ENCODE measurements at places on chromosomes 13 and 19. TPM values are rescaled to one million over a fixed set of nuclear protein-coding genes. Genes with fewer than 3 reads are reported as not detected.

- no peak for DNase-seq
Observed at GRCh38 chr19:34618410-34618809, 58.5 kb downstream of the SCGB2B2 start.

DNA sequence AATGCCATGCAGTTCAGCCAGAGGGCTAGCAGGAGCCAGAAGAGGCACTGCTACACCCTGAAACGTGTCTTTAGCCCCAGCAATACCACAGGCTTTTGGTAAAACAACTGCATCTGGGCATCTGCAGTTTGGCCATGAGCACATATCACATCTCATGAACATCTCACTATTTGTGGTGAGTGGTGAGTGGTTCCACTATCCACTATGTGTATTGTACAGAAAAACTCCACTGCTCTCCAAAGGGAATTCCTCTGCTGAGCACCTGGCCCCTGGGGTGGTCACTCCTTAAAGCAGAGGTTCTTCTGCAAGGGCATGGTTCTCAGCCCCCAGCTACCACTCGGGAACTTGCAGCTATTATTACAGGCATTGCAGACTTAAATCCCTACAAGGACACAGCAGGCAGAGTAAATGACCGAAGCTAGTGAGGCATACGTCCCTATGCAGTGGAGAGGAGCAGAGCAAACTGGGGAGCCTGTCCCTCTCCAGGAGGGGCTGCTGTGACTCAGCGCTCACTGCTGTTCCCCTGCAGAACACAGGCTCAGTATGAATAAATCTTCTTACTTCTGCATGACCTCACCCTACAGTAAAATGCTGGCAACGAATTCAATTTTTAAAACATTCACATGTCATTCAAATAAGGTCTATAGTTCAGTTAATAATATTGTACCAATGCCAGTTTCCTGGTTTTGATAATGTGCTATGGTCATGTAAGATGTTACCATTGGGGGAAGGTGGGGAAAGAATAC lies 332.4 kb upstream of the ZNF507 start:
- DNase-seq: no peak

DNA sequence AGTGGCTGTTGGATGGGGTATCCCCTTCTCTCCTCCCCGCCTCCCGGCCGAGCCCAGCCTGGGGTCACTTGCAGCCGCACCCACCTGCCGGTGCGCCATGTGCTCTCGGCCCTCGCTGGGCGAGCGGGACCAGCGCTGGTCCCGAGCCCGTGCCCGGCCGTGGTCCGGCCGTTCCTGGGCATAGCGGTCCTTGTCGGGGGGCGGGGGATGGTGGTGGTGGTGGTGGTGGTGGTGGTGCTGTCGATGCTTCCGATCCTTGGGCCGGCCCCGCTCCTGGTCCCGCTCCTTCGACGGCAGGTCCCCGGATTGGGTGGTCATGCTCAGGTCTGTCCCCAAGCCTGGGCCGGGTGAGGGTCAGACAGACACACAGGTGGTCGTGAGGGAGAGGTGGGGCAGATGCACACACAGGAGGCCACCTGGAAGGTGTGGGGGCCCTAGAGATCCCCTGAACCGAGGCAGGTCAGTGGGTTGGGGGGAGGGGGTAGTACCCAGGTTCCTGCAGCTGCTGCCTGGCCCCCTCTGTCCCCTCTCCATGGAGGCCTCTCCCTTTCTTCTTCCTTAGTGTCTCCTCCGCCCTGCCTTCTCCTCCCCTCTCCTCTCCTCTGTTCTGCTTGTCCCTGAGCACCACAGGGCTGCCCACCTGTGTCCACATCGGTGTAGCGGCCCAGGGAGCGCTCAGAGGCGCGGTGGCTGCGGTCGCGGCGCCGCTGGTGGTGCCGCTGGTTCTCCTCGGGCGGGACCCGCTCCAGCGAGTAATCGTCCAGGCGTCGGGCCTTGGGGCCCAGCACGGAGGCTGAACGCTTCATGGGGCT lies 58.7 kb downstream of the IER2 start:
- DNase-seq: no peak

GRCh38 chr19:2820112-2820702 lies 539 bp downstream of the ZNF554 start:
- peak; percentile 3 for DNase-seq

The LRP3 gene
- 15.0 TPM for total RNA-seq

GRCh38 chr19:6273701-6274601 lies 5.8 kb downstream of the MLLT1 start:
- peak; percentile 96 for DNase-seq

The ENOX1 gene
- total RNA-seq: 16.4 TPM

The CAMSAP3 gene
- total RNA-seq: not detected

Measured in fibroblast of the aortic adventitia (primary cell).